Neural crest cell (in vitro differentiated cells): ENCODE measurements at places on chromosomes 3 and 15. TPM values are rescaled to one million over a fixed set of nuclear protein-coding genes. Genes with fewer than 3 reads are reported as not detected.

GRCh38 chr3:148400754-148401153, 296.9 kb upstream of the AGTR1 start:
- DNase-seq, result no peak

- DNase-seq, result no peak
These were observed at the start of gene C15orf62 for GRCh38 chr15:40769274-40770146. TSS of gene C15orf62 (plus strand) at chr15:40769980. CDS start at chr15:40770496, 516 bp downstream.

- no peak for DNase-seq
These were observed 10.6 kb downstream of the PIK3CB start for GRCh38 chr3:138824114-138824506.

- peak; percentile 8 for DNase-seq
These were observed 81.0 kb downstream of the CLDN11 start for GRCh38 chr3:170499562-170500156.

The CCR1 gene
- total RNA-seq, result 0.12 TPM in 1 of 2 replicates, not detected in the other

The MRAS gene
- 24.7 and 27.0 TPM in 2 replicates for total RNA-seq

The FAM81A gene
- total RNA-seq, result 3.8 and 4.2 TPM in 2 replicates

The PRICKLE2 gene
- 11.8 and 12.9 TPM in 2 replicates for total RNA-seq

The GPR62 gene
- 0.18 and 0.23 TPM in 2 replicates for total RNA-seq

The SCN11A gene
- 0.48 and 0.63 TPM in 2 replicates for total RNA-seq

The IL17RD gene
- total RNA-seq, result 51.9 and 52.1 TPM in 2 replicates
